ENCODE measurements at places on chromosomes 3 and 15.

- DNase-seq = no peak
Measured at GRCh38 chr3:54134713-54135112, 12.4 kb downstream of the CACNA2D3 start.

- no peak for DNase-seq
Measured at GRCh38 chr15:32856753-32857152, 138.9 kb downstream of the GREM1 start.

- peak; percentile 68 for DNase-seq
Measured at GRCh38 chr3:195697582-195698324, 23.0 kb upstream of the MUC20 start.

- DNase-seq = peak; percentile 72
Measured at GRCh38 chr3:45509038-45509767, 85.3 kb upstream of the LIMD1 start.

GRCh38 chr3:38038447-38038911 is 529 bp upstream of the DLEC1 start:
- DNase-seq = no peak

DNA sequence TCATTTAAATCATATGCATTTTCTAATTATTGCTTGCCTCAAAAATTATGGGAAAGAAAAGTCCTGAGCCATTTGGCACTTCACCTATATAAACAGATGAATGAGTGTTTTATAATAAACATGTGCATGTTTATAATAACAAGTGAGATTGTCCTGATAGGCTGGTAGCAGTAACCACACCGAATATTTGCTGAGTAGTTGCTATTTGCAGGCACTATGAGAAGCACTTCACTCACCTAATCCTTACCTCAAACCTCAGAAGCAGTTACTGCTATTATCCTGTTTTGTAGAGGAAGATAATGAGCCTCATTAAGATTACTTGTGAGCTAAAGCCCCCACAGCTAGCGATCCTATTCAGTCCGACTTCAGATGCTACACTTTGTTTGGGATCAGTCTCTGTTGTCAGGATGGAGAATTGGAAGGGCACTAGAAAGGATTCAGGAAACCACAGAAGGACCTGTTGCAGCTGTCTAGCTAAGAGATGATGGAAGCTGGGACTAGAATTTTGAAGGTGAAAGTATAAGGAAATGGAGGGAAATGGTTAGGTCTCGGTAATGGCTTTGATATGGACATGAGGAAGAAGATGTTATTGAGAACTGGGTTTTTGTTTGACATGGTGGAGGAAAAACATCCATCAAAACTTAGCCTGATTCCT is 28.4 kb upstream of the MAGI1 start:
- no peak for DNase-seq

DNA sequence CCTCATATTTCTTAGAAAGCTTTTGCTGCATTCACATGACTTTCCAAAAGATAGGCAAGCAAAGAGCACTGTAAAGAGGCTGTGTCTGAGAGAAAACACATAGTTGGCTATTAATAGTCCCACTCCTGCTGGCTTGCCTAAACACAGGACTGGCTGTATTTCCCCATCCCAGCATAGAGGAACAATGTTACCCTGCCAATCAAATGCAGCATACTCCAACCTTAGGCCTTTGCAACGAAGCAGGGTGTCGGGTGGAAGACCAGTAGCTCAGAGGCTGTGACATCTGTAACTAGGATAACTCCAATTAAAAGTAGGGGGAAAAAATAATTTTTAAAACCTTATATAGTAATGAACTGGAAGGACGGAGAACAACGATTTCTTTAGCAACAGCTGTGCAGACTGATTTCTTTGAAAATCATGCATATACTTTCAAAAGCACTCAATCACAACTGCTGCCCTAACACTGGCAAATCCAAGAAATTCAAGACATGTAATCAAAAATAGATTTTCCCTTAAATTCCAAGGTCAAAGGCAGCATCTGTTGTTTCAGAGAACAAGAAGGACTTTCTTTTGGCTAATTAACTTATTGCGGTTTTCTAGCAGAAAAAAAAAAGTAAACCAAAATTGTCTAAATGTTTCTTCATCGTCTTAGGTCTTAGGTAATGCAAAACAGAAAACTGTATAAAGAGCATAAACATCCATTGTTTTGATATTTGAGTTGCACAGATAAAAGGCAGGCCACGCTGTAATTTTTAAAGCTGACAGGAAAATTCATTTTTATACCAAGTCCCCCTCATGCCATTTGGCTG is 139.3 kb downstream of the TNIK start:
- DNase-seq = no peak

DNA sequence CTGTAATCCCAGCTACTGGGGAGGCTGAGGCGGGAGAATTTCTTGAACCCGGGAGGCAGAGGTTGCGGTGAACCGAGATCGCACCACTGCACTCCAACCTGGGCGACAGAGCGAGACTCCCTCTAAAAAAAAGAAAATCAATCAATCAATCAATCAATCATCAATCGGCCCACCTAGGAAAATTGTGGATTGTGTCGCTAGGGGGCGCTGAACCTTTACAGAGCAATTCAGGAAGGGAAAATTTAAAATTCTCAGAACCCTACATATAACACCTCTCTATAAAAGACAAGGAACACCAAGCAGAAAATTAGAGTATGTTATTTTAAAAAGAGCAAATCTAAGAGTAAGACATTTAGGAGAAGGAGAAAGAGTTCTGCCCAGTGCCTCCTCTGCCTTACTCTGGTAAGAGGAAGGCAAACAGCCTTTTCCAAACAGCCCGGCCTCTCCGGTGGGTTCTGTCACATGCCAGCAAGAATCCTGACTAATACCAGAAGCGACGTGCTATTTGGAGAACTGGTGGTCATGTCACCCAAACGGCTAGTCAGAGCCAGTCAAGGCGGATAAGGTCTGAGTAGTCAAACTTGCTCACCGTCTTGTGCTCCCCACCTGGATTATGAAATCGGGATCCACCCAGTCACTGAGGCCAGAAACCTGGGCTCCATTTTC is 22.3 kb upstream of the SMCO1 start:
- peak; percentile 80 for DNase-seq

- DNase-seq = peak; percentile 71
Measured at GRCh38 chr3:172461530-172462138, 13.4 kb upstream of the GHSR start.

DNA sequence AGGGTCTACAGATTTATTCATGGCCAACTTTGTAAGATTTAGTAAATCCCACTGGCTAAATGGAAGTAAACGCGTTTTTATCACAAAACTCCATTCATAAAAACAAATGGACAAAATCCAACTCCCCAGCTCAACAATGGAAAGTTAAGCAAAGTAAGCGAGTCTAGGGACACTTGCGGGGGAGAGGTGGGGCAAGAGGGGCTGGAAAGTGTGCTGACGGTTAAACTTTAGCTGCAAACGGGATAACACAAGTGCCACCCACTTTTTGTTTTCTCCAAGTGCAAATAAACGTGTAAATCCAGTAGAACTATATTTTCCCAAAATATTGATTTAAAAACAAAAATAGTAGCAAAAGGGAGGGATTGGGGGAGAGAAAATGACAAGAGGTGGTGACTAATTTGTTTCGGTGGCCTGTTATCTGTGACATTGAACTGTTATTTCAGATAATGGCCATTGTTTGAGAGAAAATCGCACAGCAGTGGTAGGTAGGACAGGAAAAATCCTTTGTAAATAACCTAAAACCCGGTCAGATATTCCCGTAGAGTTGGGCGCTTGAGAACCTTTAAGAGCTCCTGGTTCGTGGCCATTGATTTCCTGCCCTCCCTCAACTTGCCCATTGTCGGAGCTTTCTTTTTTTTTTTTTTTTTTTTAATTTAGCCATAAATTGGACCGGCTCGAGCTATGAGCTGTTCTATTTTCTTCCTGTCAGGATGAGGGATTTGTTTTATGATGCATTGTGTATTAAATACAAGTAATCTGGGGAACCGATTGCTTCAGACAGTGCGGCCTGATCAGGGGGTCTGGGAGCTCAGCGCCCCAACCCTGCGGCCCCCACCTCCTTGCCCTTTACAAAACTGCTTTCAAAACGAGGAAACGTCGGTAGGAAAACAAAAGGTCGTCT is 514.8 kb downstream of the MECOM start:
- DNase-seq = peak; percentile 48

DNA sequence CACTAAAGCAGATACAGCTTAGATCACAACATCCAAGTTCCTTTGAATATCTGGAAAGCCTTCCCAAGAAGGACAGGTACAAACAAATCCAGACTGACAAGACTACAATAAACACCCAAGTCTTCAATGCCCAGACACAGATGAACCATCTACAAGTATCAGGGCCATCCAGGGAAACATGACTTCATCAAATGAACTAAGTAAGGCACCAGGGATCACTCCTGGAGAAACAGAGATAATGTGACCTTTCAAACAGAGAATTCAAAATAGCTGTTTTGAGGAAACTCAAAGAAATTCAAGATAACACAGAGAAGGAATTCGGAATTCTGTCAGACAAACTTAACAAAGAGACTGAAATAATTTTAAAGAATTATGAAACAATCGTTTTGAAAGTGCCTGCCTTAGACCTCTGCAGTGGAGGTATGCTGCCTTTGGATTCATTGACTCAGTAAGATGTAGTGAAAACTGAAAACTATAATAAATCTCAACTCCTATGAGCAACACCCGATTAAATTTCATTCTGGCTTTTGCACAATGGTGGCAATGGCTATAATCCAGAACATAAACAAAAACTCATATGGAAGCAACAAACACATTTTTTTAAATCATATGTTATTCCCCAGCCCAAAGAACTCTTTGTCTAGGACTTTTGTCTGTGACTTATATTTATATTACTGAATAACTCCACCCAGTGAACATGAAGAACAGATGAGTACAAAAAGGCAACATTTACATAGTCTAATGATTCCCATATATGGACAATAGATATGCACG is 12.6 kb upstream of the COL8A1 start:
- DNase-seq = no peak

- no peak for DNase-seq
Measured at GRCh38 chr15:57195326-57195725, 181.0 kb upstream of the CGNL1 start.

- DNase-seq = no peak
Measured at GRCh38 chr3:187705164-187705563, 2.8 kb upstream of the RTP2 start.

- DNase-seq = no peak
Measured at GRCh38 chr3:46453526-46454208, 11.0 kb downstream of the LTF start.

DNA sequence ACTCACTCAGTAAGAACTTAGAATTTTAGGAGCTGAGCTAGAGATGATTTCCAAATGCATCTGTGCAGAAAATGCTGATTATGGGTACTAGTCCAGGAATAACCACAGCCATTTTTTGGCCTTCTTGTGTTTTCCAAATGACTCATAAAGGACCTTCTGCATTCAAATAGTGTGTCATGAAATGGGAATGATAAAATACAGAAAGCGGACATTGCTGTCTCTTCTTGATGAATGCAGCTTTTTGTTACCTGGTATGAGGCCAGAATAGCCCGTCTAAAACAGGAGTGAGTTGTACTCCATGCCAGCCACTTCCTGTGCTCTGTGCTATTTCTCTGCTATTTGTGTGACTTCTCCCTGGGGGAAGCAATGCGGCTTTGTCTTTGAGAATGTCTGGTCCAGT is 20.5 kb upstream of the FRMD5 start:
- DNase-seq = no peak

- peak; percentile 68 for DNase-seq
Measured at GRCh38 chr3:158659454-158660237, 12.8 kb downstream of the LXN start.

GRCh38 chr3:177515786-177516157 is 318.5 kb upstream of the TBL1XR1 start:
- DNase-seq = no peak

DNA sequence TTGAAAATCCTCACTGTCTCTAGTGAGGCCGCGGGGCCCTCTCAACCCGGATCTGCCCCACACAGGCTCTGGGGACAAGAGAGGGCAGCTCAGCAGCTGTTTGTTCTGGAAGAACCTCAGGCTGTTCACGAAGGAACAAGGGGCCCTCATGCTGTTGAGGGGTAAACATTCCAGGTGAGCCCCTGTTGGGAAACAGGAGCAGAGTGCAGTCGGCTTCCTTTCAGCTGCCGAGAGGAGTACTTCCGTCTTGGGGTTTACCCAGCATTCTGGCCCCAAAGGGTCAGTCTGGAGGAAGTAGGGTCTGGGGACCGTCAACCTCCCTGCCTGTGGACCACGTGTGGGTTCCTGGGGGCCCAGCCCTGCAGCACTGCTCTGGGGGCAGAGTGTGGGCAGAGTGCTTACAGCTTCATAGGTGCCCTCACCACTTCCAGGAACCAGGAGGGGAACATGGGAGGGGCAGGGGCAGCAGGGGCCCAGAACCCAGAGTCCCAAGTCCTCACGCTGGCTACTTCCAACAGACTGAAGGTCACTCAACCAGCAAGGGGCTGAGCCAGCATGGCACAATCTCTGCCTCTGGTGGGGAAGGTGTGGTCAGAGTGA is 49.2 kb upstream of the CTSH start:
- no peak for DNase-seq

GRCh38 chr3:185741586-185741985 is 83.3 kb downstream of the IGF2BP2 start:
- DNase-seq = no peak

- no peak for DNase-seq
Measured at GRCh38 chr3:172287937-172288477, 160.2 kb downstream of the GHSR start.

- no peak for DNase-seq
Measured at GRCh38 chr3:164209363-164209762, 868.9 kb downstream of the SI start.

- no peak for DNase-seq
Measured at GRCh38 chr3:51988286-51989146, 5.2 kb downstream of the ACY1 start.

- DNase-seq = peak; percentile 21
Measured at GRCh38 chr3:123635217-123635616, 50.4 kb upstream of the HACD2 start.

- no peak for DNase-seq
Measured at GRCh38 chr3:119625451-119626153, 27.9 kb downstream of the PLA1A start.

DNA sequence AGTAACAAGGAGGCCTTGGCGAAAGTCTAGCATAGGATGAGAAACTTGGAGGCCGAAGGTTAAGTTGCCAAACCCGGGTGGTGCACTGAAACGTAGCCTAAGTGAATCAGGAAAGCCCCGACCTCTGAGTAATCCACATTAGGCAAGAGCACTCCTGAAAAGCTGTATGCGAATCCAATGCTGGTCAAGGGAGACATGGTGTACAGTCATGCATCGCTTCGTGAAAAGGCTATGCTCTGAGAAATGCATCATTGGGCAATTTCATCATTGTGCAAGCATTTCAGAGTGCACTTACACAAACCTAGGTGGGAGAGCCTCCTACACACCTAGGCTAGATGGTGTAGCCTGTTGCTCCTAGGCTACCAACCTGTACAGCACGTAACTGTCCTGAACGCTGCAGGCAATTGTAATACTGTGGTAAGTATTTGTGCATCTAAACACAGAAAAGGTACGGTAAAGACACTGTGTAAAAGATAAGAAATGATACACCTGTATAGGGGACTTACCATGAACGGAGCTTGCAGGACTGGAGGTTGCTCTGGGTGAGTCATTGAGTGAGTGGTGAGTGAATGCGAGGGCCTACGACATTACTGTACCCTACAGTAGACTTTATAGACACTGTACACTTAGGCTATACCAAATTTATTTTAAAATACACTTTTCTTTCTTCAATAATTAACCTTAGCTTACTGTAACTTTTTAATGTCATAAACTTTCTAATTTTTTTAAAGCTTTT is 222.5 kb downstream of the SHQ1 start:
- DNase-seq = no peak

All from GM23338 (cell line).